Astrocyte of the spinal cord (primary cell): ENCODE measurements at places on chromosomes 12 and 14.

GRCh38 chr12:112855375-112855774 lies 51.4 kb upstream of the OAS1 start:
- DNase-seq: no peak

GRCh38 chr12:107079172-107080011 lies 14.0 kb downstream of the CRY1 start:
- peak; percentile 46 for DNase-seq

- peak; percentile 55 for DNase-seq
These were observed 8.8 kb upstream of the CCDC85C start for GRCh38 chr14:99612738-99613330.

DNA sequence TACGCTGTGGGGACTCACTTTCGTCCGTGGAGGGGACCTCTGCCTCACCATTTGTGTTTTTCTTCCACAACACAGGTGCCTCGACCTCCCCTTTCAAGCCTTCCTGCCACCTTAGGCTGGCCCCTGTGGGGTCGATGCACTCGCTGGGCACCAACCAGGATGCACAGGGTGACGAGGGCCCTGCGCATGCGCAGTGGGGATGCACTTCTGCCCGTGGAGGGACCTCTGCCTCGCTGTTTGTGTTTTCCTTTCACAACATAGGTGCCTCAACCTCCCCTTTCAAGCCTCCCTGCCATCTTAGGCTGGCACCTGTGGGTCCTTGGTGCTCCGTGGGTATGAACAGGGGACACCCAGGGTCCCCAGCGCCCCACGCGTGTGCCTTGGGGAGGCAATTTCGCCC lies 356.8 kb downstream of the ALG10 start:
- no peak for DNase-seq

DNA sequence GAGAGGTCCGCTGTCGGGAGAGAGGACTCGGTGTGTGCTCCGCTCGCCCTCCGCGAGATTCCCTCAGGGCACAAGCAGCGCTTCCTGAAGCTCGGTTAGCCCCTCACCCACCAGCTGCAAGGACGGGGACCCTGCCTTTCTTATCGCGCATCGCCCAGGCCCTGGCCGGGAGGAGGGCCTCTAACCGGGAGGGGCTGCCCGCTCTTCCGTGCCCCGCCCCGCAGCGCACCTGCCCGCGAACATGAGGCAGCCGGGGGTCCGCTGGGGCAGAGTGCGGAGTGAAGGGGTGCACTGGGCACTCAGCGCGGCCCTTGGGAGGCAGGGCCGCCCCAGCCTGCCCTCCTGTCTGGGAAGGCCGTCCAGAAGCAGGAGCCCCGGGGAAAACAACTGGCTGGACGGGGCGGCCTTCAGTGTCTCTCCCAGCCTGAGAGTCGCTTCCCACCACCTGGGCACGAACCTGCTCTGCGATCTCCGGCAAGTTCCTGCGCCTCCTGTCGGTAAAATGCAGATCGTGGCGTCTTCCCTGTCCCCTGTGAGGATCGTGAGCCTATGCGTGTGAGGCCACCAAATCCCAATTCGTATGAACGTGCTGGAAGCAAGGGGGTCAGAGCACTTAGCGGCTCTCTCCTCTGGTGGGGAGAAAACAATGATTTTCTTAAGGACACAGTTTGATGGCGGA lies 28.0 kb upstream of the ADIPOR2 start:
- peak; percentile 18 for DNase-seq

- DNase-seq: no peak
These were observed 73.4 kb downstream of the DUSP6 start for GRCh38 chr12:89278862-89279261.

DNA sequence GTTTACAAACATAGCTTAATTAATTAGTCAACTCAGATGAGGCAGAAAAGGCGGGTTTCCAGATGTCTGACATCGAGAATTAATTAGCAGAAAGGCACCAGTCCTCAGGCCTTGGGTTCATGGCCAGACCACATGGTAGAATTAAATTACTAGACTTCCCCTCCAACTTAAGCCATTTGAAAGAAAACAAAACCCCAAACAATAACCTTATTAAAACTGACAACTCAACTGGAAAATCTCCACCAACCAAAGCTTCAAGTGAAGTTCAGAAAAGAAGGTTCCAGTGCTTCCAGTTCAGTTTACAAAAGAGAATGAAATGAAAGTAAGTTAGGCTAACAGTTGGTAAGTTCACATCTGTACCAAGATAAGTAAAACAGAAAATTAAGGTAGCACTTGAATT lies 349.5 kb downstream of the GRIN2B start:
- no peak for DNase-seq

DNA sequence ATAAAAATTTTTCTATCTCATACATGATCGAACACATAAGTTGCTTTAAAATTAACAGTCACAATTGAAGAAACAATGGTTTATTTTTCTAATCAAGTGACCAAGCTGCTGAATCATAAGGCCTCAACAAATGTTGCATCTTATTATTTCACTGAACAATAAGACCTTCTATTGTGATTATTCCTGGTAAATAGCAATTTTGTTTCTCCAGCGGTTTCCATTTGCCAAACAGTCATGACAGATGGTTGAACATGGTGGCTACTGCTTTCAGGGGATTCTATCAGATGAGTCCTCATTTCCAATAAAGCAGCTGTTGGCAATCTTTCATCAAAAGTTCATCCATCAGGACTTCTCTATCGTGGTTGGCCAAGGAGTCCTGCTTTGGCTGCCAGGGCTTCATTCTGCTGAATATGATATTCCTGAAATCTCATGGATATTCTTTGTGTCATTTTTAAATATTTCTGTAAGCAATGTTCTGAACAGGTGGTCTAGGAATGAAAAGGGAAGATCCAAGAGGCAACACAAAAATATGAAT lies 13.0 kb downstream of the TOMM20L start:
- no peak for DNase-seq

DNA sequence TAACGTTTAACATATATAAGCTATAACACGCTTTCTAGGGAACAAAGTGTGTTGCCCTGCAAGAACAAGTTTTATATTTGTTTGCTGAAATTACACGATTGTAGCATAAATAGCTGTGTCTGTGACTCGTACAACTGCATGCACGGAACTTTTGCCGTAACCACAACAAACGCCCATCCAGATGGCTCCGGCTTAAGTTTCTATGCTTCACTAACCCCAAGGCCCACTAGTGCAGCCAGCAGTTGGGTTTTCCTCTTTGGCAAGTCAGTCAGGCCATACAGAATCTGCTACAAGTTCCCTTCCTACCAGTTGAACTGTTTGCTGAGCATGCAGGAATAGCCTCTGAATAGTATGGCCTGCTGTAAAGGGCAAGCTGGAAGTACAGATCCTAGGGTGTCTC lies 12.1 kb downstream of the CSRP2 start:
- peak; percentile 74 for DNase-seq

DNA sequence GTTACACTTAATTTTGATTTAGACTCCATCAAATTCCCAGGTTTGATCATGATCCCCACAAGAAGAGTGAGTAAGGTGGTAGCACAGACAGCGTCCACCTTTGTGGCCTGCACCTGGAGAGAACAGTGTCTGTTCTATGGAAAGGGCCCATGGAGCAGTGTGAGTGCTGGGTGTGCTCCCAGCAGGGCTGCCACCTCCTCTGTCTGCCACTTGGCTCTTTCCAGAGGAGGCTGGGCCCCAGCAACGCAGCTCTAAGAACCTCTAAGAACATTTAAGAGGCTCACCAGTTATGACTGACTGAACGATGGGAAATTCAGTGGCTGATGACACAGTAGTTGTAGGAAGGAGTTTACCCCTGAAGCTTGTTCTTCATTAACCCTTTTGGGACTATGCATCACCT lies 17.3 kb downstream of the VDR start:
- DNase-seq: no peak

DNA sequence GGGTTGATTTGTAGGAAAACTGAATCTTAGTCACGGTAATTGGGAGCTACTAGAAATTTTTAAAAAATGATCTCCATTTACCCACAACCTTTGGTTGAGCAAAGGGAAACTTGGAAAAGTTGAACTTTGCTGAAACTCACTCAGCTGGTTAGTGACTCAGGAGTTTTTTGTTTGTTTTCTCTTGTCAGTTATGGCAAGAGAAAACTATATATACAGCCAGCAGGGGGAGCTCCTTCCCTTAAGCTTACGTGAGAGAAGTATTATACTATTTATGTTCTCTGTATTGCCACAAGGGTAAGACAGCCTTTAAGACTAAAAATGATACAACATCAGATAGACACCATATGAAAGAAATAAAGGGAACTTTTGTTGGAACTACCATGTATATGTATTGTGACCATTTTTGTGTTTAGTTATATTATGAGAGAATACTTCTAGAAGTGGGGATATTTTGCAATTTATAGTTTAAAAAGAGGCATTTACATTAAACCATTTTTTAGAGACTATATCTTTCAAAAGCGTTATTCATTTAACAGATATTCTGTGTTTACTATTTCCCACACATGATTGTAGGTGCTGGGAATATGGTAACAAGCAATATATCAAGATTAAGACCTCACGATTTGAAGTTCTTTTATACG lies 28.1 kb upstream of the TBC1D30 start:
- DNase-seq: peak; percentile 93

DNA sequence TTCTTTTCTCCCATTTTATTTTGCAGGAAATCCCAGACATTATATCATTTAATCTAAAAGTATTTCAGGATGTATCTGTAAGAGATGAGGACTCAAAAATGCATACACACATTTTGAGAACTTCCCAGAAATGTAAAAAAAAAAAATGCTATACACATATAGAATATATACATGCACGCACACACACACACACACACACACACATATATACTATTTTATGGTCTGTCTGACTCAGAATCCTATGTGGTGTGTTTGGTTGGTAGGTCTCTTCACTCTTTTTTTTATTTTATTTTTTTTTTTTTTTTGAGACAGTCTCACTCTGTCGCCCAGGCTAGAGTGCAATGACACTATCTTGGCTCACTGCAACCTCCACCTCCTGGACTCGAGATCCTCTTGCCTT lies 65.5 kb downstream of the FBXO34 start:
- no peak for DNase-seq

GRCh38 chr12:52005903-52006703 lies 643 bp upstream of the TAMALIN start:
- no peak for DNase-seq

GRCh38 chr14:55712491-55712890 lies 132.5 kb downstream of the KTN1 start:
- no peak for DNase-seq

DNA sequence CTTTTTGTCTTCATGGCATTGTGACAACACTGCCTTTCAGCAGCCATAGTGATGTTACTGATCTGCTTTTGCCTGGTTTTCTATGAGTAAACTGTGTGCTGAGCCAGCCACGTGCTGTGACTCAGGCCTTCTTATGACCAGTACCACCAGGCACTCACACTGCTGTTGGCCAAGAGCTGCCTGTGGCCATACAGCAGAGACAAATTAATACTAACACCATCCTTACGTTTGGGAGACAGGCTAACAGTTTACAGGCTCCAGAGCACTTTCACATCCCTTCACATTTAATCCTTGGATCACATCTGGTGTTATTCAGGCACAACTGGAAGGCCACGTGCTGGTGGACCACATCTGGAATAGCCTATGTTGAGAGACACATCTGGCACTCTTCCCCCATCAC lies 377.9 kb downstream of the CCDC91 start:
- DNase-seq: peak; percentile 83

DNA sequence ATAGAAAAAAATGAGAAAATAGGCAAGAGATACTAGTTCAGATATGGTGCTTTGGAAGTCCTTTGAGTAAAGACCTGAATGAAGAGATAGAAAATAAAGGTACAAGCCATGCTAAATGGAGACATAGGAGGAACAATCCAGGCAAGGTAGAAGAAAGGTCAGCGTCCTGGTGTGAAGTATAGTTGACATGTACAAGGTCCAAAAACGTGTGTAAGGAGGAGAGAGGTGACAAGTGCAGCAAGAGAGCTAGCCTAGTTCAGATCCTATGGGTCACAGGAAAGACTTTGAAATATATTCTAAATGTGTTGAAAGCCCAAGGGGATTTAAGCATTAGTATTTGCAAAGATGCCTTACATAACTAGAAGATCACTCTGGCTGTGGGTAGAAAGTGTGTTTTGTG lies 88.2 kb downstream of the SLCO1B1 start:
- no peak for DNase-seq

GRCh38 chr12:561391-561705 lies 101.6 kb downstream of the B4GALNT3 start:
- no peak for DNase-seq

DNA sequence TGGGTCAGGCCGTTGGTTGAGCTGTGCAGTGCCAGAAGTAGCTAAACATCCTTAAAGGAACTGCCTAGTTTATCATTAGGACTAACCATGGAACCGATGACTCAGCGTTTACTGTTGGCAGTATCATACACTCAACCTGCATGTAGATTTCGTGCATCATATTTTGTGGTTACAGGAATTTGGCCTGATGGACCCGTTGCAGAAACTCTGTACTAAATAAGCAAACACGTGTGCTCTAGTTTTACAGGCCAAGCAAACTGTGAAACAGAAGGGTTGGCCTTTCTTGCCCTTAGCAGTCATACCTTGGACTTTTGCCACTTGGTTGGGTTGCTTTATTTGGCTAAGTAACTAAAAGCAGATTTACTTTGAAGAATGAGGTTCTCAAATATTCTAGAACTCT lies 35.6 kb downstream of the DGLUCY start:
- peak; percentile 99 for DNase-seq

- peak; percentile 87 for DNase-seq
These were observed 64.2 kb downstream of the LLPH start for GRCh38 chr12:66066137-66066928.

GRCh38 chr12:112178796-112179195 lies 53.4 kb downstream of the TRAFD1 start:
- no peak for DNase-seq

GRCh38 chr14:92033906-92034687 lies 5.8 kb downstream of the TRIP11 start:
- no peak for DNase-seq

DNA sequence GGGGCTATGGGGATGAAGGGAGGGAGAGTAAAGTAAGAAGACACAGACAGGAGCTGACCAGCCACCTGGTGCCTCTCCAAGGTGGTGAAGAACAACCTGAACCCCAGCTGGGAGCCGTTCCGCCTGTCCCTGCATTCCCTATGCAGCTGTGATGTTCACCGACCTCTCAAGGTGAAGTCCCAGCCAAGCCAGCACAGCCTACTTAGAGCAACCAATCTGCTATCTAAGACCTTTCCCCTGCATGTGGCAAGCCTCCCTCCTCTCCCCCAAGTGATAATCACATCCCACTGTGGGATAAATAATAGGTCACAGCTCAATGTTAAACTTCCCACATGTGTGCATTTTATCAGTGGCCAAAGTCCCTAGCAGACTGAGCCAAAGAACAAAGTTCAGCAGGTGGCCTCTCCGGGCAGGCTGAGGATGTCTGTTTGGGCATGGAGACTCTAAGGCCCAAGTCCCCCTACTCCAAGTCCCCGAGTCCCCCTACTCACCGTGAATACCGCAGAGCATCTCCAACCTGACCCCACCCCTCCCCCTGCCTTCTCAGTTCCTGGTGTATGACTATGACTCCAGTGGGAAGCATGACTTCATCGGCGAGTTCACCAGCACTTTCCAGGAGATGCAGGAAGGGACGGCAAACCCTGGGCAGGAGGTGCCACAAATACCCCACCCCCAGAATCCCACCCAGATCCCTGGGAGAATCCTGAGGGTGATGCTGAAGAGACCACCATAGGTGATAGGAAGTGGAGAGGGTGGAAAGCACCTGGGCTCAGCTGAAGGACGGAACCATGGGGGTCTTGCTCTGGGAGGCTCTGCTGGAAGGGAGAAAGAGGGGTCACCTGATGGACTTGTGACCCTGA lies 3.5 kb downstream of the CPNE6 start:
- DNase-seq: no peak
